ENCODE measurements at places on chromosomes 2 and 18.

- no peak for DNase-seq
Measured at GRCh38 chr18:58666176-58666575, 5.1 kb upstream of the MALT1 start.

DNA sequence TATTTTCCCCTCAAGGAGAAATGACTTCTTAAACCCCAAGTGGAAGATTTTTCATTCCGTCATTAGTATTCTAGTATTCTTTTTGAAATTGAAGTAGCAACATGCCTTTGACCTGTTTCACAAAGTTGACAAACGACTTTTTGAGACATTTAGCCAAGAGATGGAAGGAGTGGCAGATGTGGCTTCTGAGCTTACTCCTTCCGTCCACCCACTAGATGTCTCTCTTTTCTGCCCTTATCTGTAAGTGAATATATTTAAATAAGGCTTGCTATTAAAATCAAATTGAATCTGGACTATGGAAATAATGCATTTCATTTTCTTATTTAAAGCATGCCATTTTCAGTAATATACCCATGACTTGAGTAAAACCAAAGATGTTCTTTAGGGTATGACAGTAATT lies 74.1 kb downstream of the ACTR3 start:
- no peak for DNase-seq

GRCh38 chr18:69936191-69936558 lies 11.5 kb downstream of the CD226 start:
- no peak for DNase-seq

- DNase-seq = no peak
Measured at GRCh38 chr2:232547991-232548390, 2.4 kb downstream of the TIGD1 start.

DNA sequence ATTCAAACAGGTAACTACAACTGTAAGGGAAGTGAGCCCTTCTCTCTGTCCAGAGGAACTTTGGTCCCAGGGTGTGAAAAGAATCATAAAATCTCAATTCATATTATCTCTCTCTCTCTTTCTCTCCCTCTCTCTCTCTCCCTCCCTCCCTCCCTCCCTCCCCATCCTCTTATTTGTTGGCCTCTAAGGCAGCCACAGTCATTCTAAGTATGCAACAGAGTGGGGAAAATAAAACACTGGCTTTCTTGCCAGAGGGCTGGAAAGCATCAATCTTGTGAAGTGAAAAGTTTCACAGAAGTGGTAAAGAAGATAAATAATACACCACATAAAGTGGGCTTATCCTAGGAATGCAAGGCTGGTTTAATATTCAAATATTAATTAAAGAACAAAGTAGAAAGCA lies 95.6 kb upstream of the KCNH7 start:
- no peak for DNase-seq

GRCh38 chr18:46299465-46300008 lies 195.4 kb downstream of the HAUS1 start:
- no peak for DNase-seq

DNA sequence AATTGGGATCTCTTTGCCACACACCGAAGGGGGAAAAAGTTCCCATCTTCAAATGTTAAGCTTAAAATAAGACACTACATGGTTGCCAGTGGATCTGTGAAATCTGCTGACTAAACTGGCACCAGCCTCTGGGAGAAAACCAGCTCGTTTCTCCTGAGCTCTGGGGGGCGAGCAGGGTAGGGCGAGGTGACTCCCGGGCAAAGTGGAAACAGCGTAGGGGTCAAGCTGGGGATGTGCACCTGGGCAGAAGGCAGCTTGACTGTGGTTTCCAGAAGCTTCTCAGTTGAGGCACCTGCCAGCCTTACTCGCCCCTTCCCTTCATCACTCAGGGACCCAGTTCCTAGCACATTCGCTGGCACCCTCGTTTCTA lies 62.8 kb downstream of the SFXN5 start:
- DNase-seq = no peak

GRCh38 chr2:173130496-173131465 lies 55.1 kb downstream of the MAP3K20 start:
- DNase-seq = no peak

DNA sequence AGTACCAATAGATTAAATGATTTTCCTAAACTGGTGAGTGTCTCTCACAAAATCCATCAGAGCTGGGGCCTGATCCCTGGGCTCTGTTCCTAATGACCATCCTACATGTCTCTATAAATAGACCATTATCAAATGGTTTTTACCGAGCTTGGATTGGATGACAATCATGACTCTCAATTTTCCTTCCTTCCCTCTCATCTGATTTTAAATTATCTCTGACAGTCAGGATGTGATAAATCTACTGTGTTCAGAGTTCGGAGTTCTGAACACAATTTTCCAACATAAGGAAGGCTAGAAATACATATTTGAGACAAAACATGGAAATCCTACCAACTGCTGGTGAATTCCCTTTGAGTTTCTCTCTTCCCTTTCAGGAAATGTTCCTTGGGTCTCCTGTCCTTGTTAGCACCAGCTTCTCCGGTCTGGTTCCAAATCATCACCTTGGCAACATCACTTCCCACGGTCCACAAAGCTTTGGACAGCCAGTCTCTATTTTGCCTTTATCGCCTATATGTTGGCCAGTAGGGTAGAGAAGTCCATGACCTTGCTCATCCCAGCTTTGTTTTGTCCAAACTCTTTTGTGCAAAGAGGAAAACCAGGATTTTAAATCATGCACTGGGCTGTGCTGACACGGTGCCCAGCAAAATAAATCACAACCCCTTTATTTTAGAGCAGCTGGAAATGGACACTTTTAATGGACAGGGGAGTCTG lies 139.6 kb upstream of the ITGA6 start:
- no peak for DNase-seq

DNA sequence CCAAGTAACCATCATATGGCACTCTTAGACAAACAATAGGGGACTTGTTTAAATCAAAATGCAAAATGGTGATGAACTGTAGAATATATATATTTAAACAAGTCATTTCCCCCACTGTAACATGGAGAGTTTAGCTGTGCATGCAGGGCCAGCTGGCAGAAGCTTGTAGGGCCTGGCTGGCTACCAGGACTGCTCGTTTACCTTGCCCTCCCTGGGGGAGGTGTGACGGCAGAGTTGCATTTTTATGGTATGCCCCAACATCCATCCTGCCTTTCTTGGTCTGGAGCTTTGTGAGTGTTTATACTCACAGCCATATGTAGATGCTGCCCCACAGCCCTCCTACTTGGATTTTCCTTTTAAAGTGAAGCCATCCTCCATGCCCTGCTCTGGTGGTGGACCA lies 101.7 kb upstream of the ZFP36L2 start:
- DNase-seq = no peak

DNA sequence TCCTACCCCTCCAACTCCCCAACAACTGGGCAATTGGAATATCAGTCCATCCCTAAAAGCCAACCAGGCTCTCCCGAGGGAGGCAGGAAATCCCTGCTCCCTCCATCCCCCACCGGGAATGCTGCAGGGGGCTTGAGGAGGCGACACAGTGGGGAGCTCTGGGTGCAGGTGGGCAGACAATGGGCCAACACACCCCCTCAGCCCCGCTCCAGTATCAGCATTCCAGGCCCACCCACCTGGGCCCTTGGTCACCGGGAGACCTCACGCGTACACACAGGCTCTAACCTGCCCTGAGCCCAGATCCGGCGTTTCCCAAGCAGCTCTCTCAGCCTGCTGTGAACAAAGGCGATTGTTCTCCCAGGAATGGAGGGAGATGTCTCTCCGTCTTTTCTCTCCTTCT lies 37.6 kb upstream of the FZD7 start:
- DNase-seq = no peak

GRCh38 chr2:39128919-39129391 lies 8.1 kb upstream of the SOS1 start:
- peak; percentile 79 for DNase-seq

- peak; percentile 52 for DNase-seq
Measured at GRCh38 chr18:62486290-62486964, 36.4 kb upstream of the ZCCHC2 start.

DNA sequence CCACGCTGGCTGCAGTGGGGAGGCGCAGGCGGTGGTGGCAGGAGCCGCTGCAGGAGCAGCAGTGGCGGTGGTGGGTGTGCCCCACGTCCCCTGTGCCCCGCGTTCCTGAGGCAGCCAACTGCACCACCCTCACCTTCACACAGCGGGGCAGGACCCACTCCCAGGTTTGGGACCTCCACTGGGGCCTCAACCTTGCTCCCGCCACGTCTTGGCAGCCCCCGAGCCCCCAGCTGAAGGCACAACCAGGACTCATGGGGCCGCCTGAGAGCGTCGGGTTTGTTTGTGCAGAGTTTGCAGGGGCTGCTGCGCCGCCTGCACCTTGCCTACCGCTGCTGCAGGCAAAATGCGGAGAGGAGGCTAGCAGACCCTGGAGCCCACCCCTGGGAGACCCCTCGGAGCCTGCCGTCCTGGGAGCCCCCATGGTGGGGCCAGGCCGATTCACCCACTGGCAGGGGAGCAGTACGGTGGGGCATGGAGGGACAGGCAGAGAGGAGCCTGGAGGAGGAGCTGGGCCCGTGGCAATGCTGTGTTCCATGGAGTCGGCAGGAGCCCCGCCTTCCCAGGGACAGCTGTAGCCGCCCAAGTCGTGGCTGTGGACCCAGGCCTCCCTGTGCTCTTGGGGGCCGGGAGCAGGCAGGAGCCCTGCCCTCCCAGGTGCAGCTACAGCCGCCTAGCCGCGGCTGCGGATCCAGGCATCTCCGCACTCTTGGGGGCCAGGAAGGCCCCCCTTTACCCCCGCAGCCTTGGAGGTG lies 14.7 kb upstream of the EML6 start:
- peak; percentile 37 for DNase-seq

DNA sequence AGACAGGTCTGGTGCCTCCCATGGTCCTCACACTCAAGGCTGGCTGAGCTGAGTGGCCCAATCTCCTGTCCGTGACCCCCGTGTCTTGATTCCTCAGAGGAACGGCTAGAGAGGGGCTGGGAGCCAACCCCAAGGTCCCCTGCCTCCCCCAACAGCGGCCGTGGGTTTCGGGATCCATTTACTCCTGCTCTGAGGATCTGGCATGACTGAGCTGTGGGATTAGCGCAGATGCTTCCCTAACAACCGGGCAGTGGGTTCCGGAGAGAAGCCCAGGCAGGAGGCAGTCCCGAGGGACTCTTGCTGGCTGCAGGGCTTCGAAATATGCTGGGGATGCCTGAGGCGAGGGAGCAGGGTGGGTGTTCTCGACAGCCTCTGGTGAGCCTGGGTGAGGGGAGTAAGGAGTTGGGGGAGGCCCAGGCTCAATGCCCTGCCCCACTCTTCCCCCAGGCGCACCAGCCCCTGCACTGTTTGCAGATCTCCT lies 18.9 kb downstream of the GPR35 start:
- DNase-seq = no peak

DNA sequence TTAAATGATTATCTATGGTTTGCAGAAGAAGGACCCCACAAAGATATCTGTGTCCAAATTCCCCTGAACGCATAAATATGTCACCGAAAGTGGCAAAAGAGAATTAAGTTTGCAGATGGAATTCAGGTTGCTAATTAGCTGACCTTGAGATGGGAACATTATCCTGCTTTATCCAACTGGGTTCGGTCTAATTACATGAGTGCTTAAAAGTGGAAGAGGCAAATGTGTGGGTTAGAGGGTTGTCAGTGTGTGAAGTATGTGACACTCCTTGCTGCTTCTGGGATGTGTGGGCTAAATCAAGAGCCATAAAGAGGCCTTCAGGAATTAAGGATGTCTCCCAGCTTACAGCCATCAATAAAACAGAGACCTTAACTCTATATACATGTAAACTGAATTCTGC lies 53.5 kb downstream of the CDH19 start:
- DNase-seq = no peak

GRCh38 chr2:241636182-241637017 lies 558 bp downstream of the THAP4 start:
- DNase-seq = peak; percentile 62

DNA sequence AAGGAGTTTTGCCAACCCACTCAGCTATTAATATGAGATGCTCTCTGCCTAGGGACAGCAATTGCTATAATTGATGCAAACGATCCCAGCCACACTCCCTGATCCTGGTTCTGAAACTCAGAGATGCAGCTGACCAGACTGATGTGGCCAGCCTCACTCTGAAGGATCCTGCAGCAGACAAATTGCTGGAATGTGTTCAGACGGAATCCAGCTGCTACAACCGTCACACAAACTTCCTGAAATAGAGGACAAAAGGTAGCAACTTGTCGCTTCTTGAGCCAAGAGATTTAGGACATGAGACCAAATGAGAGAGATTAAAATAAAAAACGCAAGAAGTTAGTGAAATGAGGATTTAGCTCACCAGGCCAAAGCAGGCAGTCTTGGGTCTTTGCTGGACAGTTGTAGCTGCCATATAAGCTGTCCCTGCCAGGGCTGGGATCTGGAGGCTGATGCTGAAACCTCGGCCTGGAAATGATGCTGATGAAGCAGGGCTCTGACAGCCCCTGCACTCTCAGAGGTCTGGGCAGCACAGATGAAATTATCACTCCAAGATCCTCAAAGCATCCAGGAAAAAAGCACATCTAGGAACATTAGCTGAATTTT lies 8.3 kb upstream of the YWHAQ start:
- no peak for DNase-seq

DNA sequence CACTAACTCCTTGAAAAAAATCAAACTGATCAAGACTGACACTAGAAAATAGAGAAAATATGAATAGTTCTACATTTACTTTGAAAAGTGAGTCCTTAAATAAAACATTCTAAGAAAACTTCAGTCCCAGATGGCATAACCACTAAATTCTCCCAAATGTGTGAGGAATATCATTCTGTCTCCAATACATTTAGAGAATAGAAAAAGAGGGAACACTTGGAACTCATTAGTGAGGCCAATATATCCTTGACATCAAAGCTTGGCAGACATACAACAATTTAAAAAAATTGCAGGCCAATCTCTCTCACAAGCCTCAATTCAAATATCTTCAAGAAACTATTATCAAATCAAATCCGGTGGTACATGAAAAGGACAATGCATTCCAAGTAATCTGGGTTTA lies 79.3 kb upstream of the TMEM247 start:
- DNase-seq = no peak

DNA sequence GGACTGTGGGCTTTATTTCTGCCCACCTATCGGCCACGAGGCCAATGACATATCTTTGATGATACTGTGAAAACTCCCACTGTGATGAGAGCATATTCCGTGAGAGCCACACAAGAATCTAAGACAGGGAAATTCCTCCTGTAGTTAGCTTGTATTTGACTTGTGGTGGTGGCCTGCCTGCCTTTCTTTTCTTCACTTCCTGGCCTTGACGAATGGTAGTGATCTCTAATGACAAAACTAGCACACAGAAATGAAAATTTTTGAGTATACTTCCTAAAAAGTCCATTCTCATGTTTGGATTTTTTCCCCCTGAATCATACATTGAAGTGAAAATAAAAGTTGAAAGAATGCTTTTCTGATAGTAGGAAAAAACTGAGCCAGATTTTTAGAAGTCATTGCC lies 94.4 kb downstream of the MGAT5 start:
- no peak for DNase-seq

GRCh38 chr18:74065366-74065765 lies 82.3 kb downstream of the FBXO15 start:
- DNase-seq = no peak
